NCI-H226 (cell line): ENCODE measurements at places on chromosomes 16 and 17.
A peak's percentile ranks its signal among the peaks of the same experiment; 100 is the strongest.

DNA sequence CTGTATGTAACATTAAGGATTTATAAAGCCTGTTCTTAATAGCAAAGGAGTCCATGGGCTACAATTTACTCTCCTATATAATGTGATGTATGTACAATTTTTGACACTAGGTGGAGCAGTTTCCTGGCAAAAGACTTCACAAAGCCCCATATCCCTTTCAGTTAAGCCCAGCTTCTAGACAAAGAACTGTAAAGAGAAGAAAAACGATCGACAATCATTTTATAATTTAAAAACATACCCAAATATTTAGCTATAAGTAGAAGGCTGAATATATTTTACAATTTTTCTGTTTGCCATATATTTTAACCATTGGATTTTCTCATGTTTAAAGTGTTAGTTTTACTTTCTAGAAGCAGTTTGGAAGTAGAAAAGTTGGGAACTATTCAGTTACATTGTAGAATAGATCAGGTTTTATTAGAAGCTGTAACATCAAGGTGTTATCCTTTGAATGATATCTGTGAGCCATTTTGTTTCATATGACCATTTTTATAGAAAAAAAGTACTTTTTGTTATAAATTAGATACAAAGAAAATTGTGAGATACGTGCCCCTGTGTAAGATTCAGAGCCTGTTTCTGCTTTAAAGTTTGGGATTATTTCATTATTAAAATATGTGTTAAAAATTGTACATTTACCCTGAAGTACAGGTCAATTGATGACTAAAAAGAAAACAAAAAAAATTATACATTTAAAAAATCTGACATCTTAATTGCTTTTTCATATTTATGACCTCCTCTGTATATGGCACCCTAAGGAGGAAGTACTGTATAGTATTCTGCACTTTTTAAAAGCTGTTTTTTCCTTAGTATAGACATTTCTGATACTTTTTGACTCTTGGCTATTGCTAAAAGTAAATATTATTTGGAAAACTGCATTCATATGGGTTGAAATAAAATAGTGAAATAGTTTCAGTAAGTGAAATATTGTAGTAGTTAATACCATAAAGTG is 46.3 kb downstream of the VMP1 start:
- peak; percentile 32 for DNase-seq

GRCh38 chr16:700684-701584 is 4.7 kb downstream of the FBXL16 start:
- no peak for DNase-seq

DNA sequence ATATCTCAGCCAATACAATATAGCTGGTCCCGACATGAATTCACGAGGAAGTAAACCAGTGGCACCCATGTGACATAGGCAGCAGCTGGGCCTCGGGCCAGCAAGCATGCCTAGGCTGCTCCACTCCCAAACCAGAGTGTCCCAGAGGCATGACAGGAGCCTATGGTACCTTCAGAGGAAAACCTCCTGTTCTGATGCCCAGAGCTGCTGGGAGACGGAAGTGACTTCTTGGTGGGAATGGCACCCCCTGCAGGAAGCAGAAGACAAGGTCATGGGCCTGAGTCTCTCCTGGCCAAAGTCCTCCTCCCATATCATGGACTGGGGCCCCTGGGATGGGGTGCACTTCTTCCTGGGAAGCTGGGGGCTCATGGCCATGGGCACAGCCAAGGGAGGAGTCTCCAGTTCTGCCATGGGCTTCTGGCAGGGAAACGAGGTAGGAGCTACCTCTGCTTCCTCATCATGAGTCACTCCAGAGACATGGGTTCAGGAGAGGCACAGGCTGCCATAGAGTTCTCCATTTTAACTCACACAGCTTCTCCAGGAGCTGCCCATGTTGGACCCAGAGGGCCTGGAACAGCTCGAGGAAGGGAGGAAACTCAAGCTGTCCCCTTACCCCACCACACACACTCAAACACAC is 13.4 kb downstream of the FBF1 start:
- DNase-seq = no peak

- no peak for DNase-seq
Observed at GRCh38 chr16:14527411-14528044, 102.5 kb downstream of the PARN start.

DNA sequence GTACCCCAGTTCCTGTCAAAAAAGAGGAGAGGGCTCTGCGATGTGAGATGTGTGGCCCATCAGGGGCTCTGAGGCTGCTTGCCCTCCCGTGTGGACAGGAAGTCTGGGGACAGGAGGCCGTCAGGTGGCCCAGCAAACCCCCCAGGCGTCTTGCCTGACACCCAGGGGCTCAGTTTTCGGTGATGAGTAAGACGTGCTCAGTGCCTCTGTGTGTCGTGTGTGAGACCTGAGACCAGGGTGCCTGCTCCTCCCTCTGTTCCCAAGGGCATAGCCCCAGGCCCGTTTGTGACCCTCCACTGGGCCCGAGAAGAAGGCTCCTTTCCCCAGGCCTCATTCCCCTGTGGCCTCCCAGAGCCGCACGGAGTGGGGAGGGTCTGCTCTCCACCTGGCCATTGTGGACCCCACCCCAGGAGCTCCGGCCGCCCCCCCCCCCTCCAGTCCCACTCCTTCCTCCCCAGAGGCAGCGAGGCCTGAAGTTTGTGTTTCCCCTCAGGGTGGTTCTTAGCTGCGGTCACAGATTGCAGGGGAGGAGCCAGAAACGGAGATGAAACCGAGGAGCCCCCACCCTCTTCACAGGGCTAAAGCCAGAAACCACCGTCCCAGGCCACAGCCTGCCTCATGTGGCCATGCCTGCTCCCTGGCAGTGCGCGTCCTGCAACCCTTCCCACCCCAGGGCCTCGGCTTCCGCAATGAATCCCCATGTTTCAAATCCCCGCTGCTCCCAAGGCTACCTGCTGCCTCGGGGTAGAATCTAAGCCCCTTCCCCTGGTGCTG is 4.9 kb upstream of the ACTG1 start:
- DNase-seq = no peak

DNA sequence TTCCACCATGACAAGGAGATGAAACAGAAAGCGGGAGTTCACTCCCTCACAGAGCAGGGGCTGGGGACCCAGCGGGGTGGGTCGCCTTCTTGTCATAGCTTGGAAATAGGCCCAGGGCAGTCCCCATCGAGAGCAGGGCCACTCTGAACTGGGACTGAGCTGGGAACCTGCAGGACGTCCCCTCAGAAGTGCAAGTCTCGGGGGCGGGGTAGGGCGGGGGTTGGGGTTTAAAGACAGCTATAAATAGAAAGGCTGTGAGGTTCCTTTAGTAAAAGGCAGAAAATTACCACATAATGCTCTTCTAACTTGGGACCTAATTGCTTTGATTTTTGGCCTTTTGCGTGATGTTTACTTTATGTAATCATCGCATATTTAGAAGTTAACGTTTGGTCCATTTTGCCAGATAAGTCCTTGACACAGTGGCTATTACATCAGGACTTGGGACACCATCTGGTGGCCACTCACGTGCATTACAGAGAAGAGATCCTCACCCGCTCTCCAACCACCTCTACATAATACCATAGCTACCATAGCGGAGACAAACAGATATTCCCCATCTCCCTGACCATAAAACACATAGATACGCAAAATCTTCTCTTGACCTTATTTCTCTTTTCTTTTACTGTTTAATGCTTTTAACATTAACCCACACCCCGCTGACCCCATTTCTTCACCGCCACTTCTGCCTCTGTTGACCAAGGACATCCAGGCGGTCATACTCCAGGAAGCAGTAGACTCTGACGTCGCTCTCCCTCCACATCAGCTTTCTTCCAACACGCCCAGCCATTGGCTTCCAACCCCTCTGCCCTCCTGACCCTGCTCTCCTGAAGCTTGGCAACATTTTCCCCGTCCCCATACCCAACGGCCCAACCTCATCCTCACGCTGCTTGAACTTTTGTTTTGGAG is 27.5 kb upstream of the PIK3R6 start:
- peak; percentile 37 for DNase-seq

DNA sequence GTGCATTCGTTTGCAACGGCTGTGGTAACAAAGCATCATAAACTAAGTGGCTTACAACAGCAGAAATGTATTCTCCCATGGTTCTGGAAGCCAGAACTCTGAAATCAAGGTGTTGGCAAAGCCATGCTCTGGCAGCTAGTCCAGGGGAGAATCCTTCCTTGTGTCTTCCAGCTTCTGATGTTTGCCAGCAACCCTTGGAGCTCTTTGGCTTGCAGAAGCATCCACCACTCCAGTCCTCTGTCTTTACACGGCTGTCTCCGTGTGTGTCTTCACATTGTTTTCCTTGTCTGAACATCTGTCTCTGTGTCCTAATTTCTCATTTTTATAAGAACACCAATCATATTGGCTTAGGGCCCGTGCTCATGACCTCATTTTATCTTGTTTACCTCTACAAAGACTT is 265.3 kb upstream of the HSBP1 start:
- no peak for DNase-seq

DNA sequence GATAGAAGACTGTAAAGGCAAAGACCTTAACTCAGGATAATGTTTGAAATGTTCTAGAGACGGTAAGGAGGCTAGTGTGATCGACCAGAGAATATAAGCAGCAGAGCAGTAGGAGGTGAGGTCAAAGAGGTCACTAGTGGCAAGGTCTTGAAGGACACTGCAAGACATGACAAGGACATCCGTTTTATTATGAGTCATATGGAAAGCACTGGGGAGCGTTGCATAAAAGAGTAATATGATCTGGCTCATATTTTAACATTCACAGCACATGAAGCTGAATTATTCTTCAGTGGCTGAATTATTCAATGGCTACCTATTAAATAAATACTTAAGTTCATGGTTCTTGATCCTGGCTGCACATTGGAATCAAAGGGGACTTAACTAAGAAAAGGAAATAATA is 123.7 kb downstream of the SOX9 start:
- DNase-seq = no peak

- DNase-seq = peak; percentile 73
Observed at GRCh38 chr16:89721546-89722391, 432 bp downstream of the ZNF276 start.

DNA sequence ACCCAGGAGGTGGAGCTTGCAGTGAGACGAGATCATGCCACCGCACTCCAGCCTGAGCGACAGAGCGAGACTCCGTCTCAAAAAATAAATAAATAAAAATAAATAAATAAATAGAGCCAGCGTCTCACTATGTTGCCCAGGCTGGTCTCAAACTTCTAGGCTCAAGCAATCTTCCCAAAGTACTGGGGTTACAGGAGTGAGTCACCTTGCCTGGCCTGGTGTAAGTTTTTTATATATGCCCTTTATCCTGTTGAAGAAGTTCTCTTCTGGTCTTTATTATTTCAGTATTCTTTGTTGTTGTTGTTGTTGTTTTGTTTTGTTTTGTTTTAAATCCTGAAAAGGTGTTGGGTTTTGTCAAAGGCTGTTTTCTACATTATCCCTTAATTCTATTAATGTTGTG is 30.1 kb upstream of the ABCC1 start:
- DNase-seq = no peak
